ENCODE measurements at places on chromosomes 4 and X.

GRCh38 chrX:115257711-115258110 is 23.8 kb upstream of the LRCH2 start:
- no peak for DNase-seq

DNA sequence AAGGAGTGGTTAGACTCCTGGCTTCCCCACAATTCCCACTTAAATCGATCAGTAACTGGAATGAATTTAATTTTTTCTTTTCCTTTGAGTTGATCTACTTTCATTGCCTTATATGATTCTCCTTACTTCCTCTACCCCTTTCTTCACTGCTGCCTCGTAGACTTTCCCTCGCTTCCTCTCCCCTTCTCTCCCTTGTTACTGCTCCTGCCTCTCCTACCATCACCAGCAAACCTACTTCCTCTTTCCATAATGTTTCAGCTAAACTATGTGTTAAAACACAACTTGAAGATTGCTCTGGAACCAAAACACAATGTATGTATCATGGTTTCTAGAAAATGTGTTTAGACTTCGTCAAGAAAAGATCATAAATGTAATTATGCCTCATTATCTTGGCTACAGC is 132.0 kb upstream of the TET2 start:
- peak; percentile 63 for DNase-seq

DNA sequence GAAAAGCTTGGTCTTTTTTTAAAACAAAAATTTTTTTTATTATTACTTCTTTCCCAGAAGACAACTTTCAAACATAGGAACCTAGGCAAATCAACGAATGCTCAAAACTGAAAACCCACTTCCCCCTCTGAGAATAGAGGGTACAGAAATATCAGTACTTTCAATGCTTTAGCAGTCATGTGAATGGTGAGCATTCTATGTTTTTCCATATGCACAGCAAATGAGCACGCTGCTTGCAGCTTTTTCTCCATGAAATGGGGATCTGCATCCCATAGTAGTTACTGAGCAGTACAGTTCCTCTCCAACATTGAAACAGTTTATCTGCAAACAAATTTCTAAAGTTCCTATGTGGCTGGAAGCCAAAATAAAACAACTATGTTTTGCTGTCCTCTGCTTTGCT is 108.4 kb upstream of the BMP2K start:
- DNase-seq = peak; percentile 50

GRCh38 chr4:111268769-111269414 is 646.0 kb upstream of the PITX2 start:
- DNase-seq = no peak

DNA sequence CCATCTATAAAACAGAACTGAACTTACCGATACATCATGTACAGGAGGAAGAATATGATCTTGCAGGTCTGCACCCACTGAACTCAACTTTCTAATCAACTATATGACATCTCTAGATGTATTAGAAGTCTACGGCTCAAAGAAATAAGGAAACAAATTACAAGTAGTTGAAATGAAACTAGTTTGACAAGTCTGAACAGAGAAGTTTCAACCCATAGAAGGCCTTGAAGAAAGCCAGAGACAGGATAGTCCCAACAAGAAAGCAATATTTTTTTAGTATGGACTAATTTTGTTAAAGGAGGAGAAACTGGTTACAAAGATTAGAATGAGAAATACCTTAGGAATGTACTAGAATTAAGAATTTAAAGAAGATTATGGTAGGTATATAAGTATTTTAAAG is at the start of gene TMPRSS11A:
Gene TMPRSS11A, minus strand, starts transcription at position 138 of the 400 bp plus-strand sequence. Its CDS starts 100 bp downstream, at position 38.
- DNase-seq = no peak

DNA sequence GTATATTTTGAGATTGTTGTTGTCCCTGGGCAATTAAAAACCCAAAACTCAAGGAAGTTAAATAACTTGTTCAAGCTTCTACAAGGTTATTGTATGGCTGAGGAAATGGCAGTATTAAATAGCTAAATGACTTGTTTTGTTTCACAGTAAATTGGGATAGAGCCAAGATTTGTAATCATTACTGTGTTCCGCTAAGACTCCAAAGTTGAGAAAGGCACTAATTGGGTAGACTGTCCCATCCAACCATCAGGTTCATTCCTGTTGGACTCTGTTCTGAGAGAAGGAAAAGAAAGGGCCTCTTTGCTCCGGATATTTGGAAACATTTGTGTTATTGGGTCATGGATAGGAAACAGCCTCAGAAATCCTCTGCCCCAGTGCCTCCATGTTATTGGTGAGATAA is 82.2 kb downstream of the DCLK2 start:
- DNase-seq = no peak

DNA sequence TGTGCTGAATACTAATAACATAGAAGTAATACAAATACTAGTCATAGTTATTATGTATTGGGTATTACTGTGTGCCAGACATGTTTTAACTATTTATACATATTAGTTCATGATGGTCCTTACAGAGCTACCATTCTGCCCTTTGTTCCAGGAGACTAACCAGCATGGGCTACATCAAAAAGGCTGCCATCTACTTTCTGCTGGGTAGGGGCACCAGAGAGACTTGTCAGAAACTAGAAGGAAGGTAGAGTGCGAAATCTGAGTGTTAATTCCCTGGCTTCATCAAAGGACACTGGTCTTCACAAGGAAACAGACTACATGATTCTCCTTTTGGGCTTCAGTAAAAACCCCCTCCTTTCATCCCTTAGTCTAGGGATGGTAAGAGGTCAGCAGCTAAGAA is 347.8 kb downstream of the GBA3 start:
- DNase-seq = no peak

DNA sequence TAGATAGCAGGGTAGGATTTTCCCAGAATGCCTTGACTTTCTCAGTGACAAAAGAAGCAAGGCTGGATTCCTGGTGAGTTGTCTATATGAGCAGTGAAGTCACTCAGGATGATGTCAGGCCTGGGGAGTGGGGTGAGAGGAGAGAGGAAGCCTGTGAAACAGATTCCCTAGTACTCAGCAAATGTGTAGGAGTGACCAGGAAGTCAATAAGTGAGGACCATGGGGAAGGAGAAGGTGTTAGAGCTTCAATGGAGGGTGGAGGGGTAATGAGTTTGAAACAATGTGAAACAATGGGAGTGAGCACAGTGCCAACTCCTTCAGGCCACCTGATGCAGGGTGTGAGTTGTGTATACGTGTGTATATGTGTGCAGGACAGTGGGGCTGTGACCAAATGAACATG is 2.4 kb upstream of the SLC9A6 start:
- peak; percentile 81 for DNase-seq

GRCh38 chr4:147862043-147862692 is 130.3 kb downstream of the ARHGAP10 start:
- no peak for DNase-seq

DNA sequence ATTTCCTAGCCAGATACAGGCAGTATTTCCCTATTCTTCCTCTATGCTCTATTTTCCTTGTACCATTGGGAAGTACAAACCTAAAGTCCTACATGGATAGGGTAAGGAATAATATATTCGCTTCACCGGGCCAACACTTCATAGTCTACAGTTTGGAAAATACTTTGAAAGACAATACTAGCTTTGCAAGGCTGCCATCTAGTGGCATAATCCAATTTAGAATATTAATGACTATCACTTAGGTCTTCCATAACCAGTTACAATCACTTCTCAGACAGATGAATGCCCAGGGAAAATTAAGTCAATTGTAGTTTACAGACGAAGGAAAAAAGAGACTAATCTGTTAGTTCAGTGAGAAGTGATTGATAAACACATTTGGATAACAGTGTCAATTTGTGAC is 141.0 kb upstream of the FAM47C start:
- peak; percentile 30 for DNase-seq

DNA sequence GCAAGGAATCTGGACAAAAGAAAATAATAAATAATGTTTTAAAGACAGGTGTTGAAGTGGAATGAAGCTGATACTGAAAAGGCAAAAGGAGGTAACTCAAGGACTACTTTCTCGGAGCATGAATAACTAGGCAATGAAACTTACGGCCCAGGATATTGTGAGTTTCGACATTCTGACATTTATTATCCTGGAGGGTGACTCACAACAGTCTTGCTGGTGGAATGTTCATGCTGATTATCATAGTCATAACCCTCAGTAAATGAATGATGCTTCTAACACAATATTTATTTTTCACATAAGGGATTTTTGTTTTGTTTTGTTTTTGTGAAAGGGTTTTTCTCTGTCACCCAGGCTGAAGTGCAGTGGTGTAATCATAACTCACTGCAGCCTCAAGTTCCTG is 147.0 kb upstream of the HPGD start:
- no peak for DNase-seq

DNA sequence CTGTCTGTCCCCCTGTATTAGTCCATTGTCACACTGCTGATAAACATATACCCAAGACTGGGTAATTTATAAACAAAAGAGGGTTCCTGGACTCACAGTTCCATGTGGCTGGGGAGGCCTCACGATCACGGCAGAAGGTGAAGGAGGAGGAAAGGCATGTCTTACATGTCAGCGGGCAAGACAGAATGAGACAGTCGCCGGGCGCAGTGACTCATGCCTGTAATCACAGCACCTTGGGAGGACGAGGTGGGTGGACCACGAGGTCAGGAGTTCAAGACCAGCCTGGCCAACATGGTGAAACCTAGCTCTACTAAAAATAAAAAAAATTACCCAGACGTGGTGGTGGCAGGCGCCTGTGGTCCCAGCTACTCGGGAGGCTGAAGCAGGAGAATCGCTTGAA is 24.7 kb downstream of the IL3RA start:
- no peak for DNase-seq

- no peak for DNase-seq
Measured at GRCh38 chr4:36301127-36301526, 19.7 kb downstream of the DTHD1 start.

DNA sequence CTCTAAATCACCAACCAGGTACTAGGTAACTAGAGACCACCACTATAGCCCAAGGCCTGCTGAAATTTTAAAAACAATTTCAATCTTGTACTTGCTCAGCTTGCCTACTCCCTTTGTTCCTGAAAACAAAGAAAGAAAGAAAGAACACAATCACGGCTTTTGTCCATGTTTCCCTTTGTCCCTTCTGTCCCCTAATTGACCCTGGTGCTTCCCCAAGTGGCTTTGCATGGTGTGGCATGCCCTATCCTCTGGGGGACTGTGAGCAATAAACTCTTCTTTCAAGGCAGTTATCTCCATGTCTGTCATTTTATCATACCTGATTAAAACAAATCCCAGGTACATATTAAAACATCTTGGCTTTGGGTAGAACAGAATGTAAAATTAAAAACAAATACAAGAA is 94.8 kb downstream of the ARSJ start:
- DNase-seq = no peak

DNA sequence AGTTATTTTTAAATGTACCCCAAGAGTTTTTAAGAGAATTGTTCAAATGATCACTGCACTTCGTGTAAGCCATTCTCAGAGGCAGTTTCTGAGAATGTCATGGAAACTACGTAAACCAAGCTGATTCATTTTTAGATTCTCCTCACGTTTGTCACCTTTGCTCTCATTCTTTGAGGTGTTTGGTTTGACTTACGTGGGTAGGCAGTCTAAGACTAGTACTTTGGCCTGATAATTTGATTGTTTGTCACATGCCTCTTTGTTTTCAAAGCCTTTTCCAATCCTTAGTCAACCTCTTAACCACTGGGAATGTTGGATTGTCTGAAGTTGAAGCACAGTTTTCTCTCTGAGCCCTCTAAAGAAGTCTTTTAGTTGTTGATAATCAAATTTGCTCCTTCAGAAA is 10.5 kb downstream of the SEPTIN11 start:
- no peak for DNase-seq

DNA sequence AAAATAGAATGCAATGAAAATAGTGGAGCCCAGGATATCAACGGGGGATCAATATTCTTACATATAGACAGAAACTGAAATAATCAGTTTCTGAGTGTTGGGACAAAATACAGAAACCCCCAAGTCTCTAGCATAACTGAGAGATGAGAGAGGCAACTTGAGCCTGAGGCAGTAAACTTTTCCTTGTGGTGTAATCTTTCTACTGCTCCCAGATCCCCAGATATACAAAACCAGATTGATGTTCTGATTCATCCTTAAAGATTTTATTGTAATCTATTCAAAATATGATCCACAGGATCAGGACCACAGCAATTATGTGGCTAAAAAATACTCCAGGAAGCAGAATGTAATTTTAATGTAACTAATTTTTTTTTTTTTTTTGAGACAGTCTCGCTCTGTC is 2282.6 kb downstream of the ARAP2 start:
- DNase-seq = no peak

- peak; percentile 14 for DNase-seq
Measured at GRCh38 chr4:123408471-123409084, 12.0 kb downstream of the SPRY1 start.

DNA sequence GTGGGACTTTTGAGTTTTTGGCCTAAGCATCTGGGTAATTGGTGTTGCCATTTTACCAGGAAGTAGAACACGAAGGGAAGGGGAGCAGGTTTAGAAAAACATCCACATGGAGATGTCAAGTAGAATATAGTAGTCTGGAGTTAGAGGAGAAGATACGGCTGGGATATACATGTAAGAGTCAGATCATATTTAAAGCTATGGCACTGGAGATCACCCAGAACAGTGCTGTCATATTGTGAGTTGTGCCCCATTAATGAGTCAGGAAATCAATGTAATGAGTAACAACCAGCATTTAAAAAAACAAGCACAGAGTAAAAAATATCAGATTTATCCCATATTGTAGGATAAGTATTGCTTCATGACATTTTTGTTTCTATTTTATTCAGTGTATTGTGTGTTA is 4.2 kb downstream of the GSTCD start:
- no peak for DNase-seq

- DNase-seq = no peak
Measured at GRCh38 chr4:94826206-94826605, 68.5 kb downstream of the BMPR1B start.

DNA sequence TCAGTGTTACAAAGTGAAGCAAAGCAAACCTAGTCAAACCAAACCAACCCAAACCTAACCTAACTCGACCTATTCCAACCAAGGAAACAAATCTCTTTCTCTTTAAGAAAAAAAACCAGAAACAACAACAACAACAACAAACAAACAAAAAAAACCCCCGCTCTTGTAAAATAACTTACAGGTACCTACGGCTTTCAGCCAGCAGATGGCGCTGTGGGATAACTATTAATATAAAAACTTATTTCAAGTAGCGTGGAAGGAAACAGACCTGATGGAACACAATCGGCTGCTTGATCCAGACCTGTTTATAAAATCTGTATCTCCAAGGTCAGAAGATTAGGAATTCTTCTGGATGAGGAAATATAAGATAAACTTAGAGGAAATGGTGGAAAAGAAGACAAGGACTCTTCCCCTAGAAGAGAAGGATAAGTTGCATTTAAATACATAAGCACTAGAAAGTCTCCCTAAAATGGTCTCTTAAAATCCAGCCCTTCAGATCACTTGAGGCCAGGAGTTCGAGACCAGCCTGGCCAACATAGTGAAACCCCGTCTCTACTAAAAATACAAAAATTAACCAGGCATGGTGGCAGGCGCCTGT is 34.4 kb upstream of the CDKL5 start:
- peak; percentile 73 for DNase-seq

DNA sequence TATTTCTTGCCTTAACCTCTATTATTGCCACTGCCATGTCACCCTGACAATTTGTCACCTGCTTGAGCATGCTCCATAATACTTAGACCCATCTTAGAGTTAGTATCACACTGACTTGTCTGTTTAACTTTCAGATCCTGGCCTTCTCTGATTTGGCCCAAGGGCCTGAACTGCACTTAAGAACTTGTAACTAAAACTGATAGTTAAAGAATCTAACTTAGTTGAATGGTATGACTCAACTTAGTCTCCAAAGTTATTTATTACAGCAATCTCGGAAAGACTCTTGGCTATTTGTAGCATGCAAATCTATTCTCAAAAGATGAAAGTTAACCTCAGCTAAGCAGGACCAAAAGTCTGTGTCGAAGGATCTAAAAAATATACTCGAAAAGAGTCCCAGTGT is 72.3 kb downstream of the IGSF1 start:
- DNase-seq = no peak
